ENCODE measurements at places on chromosomes 6 and 20.

DNA sequence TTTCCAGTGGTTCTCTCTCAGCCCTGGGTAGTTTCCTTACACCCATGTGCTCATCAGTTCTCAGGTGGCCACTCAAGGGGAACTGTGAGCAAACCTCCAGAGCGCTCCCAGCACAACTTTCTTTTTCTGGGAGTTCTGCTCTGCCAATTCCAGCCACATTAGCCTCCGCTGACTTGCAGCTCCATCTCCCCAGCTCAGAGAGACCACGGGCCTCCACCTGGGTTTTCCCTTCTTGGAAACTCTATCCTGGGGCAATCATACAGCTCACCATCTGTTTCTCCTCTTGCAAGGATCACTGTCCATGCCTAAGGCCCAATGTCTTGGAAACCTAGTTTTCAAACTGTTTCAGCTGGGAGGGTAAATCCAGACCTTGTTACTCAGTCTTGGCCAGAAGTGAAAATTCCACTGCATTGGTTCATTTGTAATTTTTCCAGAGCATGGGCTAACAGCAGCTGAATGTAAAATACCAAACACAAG, 129.9 kb downstream of the EYA2 start:
- no peak for DNase-seq

GRCh38 chr6:143697076-143697800, 19.5 kb downstream of the PHACTR2 start:
- DNase-seq, result no peak

DNA sequence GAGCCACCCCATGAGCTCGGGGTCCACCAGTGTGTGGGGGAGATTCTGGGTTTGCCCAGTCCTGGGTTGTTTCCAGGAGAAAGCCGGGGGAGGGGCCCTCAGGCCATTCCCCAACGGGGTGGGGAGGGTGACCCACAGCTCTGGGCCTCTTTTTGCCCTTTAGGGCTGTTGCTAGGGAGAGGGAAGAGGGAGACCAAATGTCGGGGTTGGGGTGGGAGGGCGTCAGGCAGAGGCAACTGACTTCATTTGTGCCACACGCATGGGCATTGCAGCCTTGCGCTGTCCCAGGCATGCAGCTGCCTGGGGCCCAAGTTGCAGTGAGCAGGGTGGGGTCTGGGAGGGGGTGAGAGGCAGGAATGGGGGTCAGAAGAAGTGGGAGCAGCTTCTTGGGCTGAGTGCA, 1.9 kb upstream of the CUL9 start:
- DNase-seq, result no peak

GRCh38 chr20:59804871-59805665, 128.4 kb downstream of the SYCP2 start:
- no peak for DNase-seq

DNA sequence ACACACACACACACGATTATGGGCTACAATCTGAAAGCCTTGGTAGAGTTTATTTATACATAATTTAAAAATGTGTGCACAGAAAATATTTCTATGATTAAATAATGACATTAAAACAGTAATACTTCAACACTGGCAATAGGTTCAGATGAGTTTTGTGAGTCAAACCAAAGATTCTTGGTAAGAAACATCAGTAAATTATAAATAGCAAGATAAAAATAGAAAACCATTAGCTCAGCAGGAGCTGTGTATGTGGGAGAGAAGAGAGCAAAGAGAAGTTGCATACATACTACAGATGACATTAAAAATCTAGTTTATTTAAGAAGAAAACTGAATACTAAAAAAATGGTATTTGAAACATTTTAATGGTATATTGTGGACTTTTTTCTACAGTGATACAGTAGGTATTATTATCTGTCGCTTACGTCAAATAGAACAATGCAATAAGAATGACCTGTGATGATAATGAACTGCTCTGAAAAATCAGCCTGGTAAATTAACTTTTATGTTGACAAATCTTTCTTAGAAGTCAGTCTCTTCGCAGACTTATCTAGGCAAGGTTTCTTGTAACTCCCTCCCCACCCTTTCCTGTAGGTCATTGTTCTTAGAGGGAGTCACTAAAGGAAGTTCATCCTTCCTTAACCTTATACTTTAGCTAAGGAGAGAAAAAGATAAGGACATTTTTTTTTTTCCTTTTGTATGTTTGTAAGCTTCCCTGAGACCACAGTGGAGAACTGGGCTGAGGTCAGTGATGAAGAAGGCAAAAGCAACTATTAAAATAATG, 149.3 kb downstream of the GJA1 start:
- DNase-seq, result no peak

DNA sequence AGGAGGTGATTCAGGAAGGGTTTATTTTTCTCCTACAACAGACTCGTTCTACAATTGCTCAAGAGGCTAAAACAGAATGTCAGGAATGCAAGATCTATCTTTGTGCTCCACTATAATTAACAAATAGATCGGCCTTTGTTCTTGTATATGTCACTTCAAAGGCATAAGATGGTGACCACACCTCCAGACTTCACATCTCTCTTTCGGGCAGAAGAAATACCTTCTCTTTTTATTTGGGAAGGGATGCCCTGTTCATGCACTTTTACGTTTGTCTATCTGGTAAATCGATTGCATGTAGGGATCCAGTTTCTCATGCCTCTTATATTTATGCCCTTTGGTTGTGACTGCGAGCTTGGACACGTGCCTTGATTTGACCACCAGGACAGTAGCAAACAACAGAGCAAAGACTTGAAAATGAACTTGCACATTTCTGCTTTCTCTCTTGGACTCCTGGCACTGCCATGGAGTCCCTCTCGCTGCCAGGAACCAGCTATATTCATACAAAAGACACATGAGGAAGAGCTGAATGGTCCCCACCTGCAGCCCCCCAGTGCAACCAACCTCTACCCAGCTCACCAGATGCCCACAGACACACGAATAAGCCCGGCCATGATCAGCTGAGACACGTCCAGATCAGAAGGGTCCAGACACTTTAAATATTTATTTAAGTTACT, 219.8 kb upstream of the STXBP5 start:
- no peak for DNase-seq

DNA sequence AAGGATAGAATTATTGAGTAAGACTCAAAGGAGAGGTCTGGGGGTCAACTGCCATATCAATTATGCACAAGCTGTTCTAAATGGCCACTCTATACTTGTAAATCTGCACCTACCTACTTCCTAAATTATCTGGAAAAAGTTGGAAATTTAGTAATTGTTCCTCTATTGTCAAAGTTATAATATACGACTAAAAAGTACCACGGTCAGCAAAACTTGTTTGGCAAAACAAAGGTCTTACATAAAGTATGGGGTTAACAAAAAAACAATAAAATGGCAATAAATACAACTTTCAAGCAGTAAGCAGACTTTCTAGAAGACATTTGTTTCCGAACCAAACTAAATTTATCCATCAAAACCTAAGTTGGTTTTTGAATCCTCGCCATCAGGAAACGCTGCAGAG, 309.7 kb downstream of the FRK start:
- no peak for DNase-seq

GRCh38 chr6:144781836-144782235, 496.7 kb downstream of the UTRN start:
- DNase-seq, result no peak

DNA sequence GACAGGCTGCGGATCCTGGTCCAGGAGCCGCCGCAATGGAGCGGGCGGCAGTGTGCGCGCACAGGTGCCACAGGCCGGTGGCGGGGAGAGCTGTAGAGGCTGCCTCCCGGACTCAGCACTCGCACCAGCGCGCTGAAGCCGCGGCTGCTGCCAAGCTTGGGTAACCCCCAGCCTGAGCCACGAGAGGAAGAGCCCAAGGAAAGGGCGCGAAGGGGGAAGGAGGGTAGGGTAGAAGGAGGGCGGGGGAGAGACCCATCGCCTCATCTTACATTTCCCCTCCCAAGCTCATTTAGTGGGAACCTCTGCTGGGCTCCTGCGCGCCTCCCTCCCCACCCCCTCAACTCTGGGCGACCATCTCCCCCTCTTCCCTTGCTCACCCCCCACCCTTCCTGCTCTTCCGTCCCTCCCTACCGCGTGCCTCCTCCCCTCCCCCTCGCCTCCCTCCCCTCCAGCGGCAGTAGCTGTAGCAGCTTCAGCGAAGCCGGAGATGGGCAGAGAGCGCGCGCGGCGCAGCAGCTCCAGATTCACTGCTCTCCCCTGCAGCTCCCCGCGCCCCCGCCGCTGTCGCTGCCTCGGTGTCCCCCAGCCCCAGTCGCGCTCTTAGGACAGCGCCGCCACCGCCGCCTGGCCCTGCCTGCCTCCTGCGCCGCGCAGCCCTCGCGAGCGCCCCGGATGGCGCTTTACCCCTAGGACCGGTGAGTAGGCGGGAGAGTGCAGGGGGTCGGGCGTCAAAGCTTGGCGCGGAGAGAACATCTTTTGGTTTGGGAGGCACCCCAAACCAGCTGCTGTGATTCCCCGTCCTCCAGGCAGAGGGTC, at the start of gene FUT9:
FUT9 (plus strand) TSS at position 457 of the 816 bp plus-strand sequence. CDS start 187,182 bp downstream, outside the sequence.
- DNase-seq, result no peak

GRCh38 chr6:11923621-11924020, 88.5 kb upstream of the HIVEP1 start:
- DNase-seq, result no peak

GRCh38 chr6:134787261-134787877, 162.5 kb downstream of the ALDH8A1 start:
- DNase-seq, result no peak

GRCh38 chr20:36093025-36093803, 61.3 kb upstream of the EPB41L1 start:
- peak; percentile 15 for DNase-seq

DNA sequence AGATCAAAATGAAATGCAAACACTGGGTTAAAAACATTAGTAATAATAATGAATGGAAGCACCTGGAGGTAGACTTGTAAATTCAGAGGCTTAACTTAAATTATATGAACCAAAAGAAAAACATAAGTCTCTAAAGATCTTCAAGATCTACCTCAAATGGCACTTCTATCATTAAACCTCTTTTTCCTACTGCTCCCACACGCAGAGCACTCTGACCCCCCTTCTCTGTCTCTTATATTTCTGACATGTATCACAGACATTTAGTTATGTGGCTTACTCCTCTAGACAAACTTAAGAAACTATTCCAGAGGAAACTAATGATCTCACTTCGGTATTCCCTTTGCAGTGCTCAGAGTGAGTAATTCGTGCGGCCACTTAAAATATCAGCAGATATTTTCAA, 1.1 kb downstream of the TBC1D32 start:
- no peak for DNase-seq

- no peak for DNase-seq
Measured at GRCh38 chr20:1831096-1831495, 64.1 kb upstream of the SIRPA start.

GRCh38 chr6:3512832-3513231, 56.0 kb upstream of the SLC22A23 start:
- DNase-seq, result no peak

DNA sequence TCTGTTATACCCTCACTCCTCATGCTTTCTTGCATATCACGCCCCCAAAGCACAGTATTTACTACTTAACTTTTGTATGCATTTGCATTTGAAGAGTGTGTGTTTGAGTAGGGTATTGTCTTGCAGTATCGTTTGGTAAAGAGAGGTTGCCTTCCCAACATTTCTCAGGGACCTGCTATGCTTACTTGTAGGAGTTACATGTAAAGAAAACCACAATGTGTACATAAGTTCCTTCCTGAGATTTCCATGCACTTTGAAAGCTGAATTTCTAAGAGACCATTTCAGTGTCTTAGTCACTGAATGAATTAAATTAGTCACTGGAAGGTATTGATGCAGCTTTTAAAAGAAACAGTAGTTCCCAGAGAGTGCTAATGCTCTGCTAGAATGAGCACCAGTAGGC, 159.3 kb upstream of the LAMA2 start:
- DNase-seq, result no peak

DNA sequence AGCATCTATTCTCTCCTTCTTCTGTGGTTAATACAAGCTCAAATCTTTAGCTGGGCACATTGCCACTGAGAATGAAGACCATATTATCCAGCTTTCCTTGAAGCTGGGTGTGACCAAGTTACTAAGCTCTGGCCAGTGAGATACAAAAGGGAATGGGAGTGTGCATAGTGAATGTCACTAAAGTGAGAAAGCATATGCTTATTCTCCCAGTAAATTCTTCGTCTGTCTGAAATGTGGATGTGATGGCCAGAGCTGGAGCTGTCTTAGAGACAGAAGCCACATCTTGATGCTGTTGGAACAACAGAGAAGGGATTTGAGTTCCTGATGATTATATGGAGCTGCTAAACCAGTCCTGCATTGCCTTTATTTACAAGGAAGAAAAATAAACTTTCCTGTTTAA, 60.1 kb downstream of the SESN1 start:
- no peak for DNase-seq

- DNase-seq, result no peak
Measured at GRCh38 chr6:126148853-126149252, 162.5 kb downstream of the TRMT11 start.

All from activated CD4-positive, CD25-positive, alpha-beta regulatory T cell (primary cell).